ENCODE measurements at places on chromosomes 16 and 17.
A peak's percentile ranks its signal among the peaks of the same experiment; 100 is the strongest.

- DNase-seq = no peak
Measured at GRCh38 chr17:27554152-27554551, 76.8 kb upstream of the LGALS9 start.

- no peak for DNase-seq
Measured at GRCh38 chr17:50165867-50166517, at the start of gene SGCA. TSS of gene SGCA (plus strand) at chr17:50166005. CDS start at chr17:50166041, 36 bp downstream.

DNA sequence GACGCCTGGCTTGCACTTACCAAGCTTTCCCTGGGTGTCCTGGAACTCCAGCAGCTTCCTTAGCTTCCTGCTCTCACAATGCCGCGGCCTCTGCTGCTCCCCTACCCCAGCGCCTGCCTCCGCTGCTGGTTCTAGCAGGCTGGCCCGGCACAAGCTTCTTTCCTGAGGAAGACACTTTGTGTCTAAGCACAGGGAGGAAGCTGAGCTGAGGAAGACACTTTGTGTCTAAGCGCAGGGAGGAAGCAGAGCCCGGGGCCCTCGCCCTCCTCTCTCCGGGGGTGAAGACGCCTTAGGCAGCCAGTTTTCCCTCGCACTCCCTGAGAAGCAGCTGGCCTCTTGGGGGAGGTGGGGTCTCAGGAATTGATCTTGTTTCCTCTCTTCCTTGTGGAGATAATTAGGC, 64.9 kb downstream of the PLD6 start:
- DNase-seq = no peak

DNA sequence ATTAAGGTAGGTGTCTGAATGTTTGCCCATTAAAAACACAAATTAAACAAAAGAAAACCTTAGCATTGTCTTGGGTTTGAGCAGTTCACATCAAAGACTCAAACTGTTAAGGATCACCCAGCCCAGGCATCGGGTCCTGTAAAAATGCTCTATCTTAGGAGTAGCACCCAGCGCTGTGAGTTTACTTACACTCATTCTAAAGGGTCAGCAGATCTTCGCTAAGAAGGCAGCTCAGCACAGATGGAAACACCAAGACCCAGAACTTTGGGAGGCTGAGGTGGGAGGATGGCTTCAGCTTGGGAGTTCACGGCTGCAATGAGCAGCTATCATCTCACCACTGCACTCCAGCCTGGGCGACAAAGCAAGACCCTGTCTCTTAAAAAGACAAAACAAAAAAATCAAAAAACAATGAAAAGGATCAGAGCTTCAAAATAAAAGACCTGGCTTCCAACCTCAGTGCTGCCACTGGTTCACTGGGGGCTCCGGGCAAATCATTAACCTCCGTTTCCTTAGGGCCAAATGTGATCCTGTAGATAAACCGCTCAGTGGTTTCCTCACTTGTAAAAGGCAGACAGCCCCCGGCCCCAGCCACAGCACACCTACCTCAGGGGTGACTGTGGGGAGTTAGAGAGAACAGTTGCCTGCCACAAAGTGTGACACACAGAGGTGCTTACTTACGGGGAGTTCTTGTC, 11.1 kb downstream of the COG1 start:
- no peak for DNase-seq

DNA sequence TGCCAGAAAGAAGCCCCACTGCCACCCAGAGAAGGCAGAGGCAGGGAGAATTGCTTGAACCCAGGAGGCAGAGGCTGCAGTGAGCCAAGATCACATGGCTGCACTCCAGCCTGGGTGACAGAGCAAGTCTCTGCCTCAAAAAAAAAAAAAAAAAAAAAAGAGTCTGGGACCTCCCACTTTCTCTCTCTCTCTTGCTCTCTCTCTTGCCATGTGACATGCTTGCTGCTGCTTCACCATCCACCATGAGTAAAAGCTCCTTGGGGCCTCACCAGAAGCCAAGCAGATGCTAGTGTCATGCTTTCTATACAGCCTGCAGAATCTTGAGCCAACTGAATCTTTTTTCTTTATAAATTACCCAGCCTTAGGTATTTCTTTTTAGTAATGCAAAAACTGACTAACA, 21.5 kb upstream of the SRSF1 start:
- DNase-seq = no peak

DNA sequence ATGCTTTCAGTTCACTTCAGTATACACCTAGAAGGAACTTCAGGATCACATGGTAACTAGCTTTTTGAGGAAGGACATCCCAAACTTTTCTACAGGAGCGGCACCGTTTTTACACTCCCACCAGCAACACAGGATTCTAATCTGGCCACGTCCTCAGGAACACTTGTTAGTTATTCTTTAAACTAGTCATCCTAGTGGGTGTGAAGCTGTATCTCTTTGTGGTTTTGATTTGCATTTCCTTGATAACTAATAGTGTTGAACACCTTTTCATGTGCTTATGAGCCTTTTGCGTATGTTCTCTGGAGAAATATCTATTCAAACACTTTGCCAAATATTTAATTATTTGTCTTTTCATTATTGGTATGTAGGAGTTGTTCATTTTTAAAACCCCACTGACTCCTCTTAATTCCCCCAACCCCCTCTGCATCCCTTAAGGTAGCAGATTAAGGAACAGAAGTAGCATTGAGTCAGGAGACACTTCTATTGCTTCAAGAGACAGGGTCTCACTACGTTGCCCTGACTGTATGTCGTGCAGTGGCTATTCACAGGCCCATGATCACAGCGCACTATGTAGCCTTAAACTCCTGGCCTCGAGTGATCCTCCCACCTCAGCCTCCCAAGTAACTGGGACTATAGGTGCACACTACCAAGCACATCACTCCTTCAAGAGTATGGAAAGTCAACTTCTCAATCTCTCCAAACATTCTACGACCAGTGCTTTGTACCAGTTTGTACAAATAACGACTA, 25.4 kb downstream of the YWHAE start:
- no peak for DNase-seq

DNA sequence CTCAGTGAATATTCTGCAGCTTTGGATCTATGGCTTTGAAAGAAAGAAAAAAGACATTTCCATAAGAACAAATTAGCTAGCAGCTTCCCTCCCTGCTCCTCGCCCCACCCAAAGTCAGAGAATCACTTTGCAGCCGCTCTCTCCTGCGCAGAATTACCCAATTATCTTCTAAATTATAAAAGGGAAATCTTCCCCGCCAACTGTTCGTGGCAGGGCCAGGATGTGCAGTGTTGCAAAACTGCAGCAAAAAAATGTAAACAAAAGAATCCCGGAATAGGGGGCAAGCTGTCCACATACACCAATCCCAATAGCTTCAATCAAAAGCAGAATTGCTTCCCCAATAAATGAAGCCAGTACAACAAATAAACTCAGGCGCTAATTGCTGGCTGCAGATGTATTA, 510.6 kb downstream of the RBFOX1 start:
- DNase-seq = no peak

- DNase-seq = no peak
Measured at GRCh38 chr17:27091043-27091497, 202.8 kb upstream of the WSB1 start.

DNA sequence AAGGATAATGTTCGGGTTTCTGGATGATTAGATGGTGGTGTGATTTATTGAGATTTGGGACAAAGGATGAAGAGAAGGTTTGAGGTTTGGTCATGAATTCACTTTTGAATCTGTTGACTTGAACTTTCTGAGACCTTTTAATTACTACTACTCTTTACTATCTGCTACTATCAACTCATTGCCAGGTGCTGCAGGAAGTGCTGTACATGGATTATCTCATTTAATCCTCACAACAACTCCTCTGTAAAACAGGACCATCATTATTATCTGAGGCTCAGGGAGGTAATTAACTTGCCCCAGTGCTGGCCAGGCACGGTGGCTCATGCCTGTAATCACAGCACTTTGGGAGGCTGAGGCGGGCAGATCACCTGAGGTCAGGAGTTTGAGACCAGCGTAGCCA, 2.9 kb upstream of the ANKRD40 start:
- DNase-seq = no peak

- no peak for DNase-seq
Measured at GRCh38 chr17:81741594-81742452, 29.7 kb downstream of the SLC25A10 start.

DNA sequence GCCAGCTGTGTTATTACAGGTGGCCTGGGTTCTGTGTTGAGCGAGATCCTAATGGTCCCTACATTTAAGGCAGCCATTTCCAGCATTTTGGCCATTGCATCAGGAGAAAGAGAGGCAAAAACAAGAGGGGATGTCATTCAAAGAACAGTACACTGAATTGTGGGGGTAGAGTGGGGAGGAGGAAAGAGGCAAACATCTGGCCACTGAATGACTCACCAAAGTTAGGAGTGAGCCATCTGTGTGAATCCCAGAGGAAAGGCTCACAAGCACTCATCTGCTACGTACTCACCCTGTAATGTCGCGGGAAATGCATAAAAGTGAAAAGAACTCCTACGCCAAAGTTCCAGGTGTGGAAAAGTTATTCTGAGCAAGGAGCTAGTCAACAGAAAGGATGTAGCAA, 16.7 kb downstream of the KRABD2 start:
- DNase-seq = no peak

- no peak for DNase-seq
Measured at GRCh38 chr16:48235556-48236136, 8.5 kb upstream of the LONP2 start.

- peak; percentile 54 for DNase-seq
Measured at GRCh38 chr17:40362696-40363110, 1.8 kb downstream of the GJD3 start.

GRCh38 chr17:78557598-78558039, 19.6 kb downstream of the DNAH17 start:
- DNase-seq = no peak

GRCh38 chr17:50210240-50211225, 9.1 kb upstream of the COL1A1 start:
- no peak for DNase-seq

- peak; percentile 51 for DNase-seq
Measured at GRCh38 chr17:82892899-82893565, 53.2 kb upstream of the ZNF750 start.

DNA sequence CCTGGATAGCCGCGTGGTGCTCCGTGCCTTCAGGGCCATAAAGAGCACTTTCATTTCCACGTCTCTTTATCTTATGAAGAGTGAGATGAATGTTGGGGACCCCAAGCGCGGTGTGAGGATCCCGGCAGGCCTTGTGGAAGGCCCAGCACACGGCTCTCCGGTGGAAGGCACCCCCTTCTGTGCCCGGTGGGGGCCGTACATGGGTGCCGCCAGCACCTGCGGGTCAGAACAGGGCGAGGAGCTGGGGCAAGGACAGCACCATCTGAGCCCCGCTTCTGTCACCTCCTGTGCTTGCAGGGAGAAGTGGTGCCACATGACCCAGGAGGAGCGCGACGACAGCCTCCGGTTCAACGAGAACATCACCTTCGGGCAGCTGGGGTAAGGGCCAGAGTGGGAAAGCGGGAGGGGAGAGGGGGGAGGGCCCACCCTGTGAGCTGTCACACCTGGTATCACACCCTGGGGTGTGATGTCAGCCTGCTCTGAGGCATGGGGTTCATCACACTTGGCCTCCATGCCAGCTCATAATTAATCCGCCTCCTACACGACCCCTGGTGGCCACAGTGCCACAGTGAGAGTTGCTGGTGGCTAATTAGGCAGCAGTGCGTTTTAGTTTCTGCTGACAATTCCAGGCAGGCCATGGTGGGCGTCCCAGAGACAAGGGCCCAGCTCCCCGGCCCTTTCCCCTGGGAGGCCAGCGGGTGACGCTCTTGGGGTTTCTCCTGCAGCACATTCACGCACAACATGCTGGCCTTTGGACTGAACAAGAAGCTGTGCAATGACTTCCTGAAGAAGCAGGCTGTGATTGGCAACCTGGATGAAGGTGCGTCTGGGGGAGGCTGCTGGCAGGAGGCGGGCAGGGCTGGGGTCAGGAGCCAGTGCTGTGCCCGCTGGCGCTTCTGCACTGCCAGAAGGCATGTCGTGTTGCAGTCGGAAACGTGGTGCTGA, 25.7 kb downstream of the CIBAR2 start:
- peak; percentile 56 for DNase-seq

DNA sequence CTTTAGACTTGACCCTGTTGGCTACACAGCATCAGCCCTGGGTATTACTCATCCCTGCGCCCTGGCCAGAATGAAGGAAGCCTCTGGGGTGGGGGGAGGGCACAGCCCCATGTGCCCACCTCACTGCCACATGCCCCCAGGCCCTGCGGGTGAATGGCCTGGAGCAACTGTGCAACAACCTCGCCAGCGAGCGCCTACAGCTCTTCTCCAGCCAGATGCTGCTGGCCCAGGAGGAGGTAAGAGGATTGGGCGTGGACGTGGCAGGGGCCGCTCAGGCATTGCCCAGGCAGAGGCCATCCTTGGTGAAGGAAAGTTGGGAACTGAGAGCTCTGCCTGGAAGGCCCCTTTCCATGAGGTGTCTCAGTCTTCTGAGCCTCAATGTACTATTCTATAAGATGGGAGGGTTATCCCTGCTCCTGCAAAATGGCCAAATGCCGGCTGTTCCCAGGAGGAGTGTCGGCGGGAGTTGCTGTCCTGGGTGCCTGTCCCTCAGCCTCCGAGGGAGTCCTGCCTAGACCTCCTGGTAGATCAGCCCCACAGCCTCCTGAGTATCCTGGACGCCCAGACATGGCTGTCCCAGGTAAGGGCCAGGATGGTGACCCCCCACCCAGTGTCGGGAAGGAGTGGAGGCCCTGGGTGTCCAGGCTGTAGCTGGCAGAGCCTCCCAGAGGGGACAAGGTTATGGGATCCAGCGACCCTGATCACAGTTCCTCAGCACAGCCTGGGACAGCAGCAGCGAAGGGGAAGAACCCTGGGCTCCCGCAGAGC, 8.9 kb downstream of the MYO15B start:
- DNase-seq = no peak

Measured in activated T-helper 1 cell treated with anti-CD3 and anti-CD28 coated beads, Interleukin-2, amount 50 U/mL, for 16 hours (primary cell).